Activated CD4-positive, alpha-beta T cell treated with anti-CD3 and anti-CD28 coated beads, Interleukin-2, amount 10 ng/mL, durations not matched to agents 24 days and 14 days (primary cell): ENCODE measurements at places on chromosomes 13 and 19.
A peak's percentile ranks its signal among the peaks of the same experiment; 100 is the strongest.

- DNase-seq, result no peak
Measured at GRCh38 chr13:112991609-112992008, 22.6 kb downstream of the MCF2L start.

- DNase-seq, result no peak
Measured at GRCh38 chr19:43406297-43406696, 8.4 kb upstream of the TEX101 start.

GRCh38 chr13:61156753-61157152 is 258.9 kb downstream of the PCDH20 start:
- no peak for DNase-seq

- no peak for DNase-seq
Measured at GRCh38 chr19:12411893-12412292, 10.8 kb upstream of the ZNF799 start.

- DNase-seq, result peak; percentile 92
Measured at GRCh38 chr19:3359015-3359918, 7.1 kb upstream of the NFIC start.

- peak; percentile 100 for DNase-seq
Measured at GRCh38 chr19:58572818-58573657, at the start of gene MZF1. Gene MZF1 (minus strand): TSS chr19:58573335. CDS start chr19:58571389, 1,946 bp downstream.

DNA sequence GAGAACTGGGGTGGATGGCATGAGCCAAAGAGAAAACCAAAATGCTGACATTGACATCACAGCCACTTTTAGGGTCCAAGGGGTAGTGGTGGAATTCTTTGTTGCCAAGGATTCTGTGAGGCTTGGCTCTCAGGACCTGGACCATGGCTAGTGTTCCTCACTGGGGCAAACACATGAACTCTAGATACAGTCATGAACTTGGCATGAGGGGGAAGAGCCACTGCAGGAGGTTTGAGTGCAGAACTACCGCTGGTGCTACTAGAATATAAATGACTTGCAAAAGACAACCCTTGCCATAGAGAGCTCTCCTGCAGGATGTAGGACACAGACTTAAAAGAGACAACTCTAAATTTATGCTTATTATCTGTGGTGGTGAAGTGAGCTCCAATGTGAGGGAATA is 29.8 kb upstream of the FRY start:
- no peak for DNase-seq

DNA sequence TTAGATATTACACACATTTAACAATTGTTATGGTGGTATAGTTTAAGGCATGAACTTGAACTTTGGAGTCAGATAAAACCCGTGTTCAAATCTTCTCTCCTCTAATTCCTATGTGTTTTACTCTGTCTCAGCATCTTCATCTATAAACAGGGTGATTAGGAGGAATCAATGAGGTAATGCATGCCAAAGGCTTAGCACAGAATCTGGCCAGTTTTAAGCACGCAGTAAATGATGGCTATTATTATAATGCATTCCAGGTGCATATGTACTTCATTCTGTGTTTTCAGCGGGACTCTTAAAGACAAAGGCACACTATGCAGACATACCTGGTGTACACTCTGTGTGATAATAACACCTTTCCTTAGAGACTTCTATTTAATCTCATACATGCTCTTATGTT is 88.0 kb upstream of the FRY start:
- no peak for DNase-seq

GRCh38 chr19:18282021-18282787 is 782 bp upstream of the JUND start:
- DNase-seq, result no peak

DNA sequence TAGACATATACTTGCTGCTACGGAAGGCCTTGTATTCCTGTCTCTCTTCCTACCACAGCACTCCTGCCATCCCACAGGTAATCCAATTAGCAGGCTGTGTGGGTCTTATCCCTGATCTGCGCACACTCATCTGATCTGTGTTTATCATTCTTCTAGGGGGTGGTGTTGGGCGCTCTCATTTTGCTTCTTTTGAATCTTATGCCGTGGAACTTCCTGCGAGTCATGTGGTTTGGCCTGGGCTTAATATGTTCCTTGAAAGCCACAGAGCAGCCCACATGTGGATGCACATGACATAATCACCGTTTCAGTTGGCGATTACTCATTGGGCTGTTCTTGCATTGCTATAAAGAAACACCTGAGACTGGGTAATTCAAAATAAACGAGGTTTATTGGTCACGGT is 7.5 kb downstream of the RASA3 start:
- DNase-seq, result peak; percentile 88

GRCh38 chr13:101452519-101453485 is at the start of gene ITGBL1:
Gene ITGBL1 (plus strand): TSS chr13:101452675. CDS start chr13:101452834, 159 bp downstream.
- no peak for DNase-seq

GRCh38 chr13:45953082-45953481 is 99.5 kb downstream of the ZC3H13 start:
- no peak for DNase-seq
